Stimulated activated CD8-positive, alpha-beta memory T cell treated with anti-CD3 and anti-CD28 coated beads, Interleukin-7, amount 100 ng/mL, for 1 hour (primary cell): ENCODE measurements at places on chromosomes 3 and 15.

DNA sequence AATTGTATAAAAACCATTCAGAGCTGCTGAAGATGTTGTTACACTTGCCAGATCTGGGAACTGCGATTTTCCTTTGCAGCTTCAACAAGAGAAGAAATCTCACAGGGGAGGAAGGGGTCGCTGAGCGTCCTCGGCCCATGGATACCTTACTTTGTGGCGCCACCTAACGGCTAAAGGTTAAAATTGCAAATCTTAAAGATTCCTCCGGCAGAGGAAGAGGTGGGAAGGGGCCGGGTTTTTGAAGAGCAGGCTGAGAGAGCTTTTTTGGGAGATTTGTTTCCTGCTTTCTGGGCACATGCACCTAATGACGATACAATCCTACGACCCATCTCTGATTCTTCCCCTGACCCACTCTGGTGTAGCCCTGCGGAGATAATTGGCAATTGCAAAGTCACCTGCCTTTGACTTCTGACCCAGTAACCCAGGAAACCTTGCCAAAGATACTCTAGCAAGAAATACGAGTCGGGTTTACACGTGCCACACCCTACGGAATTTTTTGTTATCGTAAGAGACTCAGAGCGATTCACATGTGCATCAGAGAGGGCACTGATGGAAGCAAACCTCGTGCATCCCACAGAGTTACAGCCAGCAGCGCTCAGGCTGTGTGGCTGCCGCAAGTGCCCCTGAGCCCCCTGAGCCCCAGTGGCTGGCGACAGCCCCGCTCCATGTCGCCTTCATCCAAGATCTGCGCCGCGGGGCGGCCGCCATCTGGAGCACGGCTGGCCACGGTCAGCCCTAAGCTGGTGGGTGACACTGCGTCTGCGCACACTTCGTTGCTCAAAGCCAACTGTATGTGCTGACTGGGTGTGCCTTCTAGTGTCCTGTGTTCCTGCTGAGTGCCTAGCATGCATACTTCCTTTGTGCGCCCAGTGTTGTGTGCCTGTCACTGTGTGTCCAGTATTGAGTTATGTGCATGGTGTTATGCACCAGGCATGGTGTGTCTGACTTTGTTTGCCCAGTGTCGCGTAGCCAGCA, 55.2 kb upstream of the CHRNA7 start:
- no peak for DNase-seq

DNA sequence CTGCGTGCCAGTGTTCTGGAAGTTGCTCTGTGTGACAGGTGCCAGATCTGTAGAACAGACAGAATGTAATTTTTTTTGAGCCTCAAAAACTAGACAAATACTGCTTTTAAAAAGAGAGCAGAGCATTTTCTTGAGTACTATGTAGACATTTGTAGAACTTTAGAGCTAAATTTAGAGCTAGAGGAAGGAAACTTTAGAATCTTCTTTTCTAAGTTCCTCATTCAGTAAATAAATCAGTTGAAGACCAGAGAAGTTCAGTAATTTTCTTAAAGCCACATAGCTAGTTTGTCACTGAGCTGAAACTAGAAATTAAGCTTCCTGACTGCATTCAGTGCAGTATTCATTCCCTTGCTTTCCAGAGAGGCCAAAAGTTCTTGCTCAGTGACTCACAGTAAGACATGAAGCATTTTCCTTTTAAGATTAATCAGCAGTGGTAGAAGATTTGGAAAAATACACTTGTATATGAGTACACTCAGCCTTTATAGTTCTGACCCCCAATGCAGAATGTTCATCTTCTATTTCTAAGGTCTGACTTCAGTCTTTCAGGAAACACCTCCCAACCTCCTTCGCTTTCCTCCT, 83.6 kb upstream of the TSEN2 start:
- DNase-seq = no peak

DNA sequence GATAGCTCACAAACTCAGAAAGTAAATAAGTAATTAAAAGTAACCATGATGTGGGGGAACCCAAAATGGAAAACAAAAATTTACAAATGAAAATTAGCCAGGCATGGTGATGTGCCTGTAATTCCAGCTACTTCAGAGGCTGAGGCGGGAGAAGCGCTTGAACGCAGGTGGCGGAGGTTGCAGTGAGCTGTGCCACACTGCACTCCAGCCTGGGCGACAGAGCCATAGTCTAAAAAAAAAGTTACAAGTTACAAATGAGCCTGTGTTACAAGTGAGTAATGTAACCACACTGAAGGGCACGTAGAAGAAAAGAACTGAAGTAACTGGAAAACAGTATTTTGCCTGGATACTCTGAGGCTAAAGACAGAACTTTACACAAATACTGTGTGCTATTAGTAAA, 11.3 kb downstream of the EXOSC7 start:
- no peak for DNase-seq

DNA sequence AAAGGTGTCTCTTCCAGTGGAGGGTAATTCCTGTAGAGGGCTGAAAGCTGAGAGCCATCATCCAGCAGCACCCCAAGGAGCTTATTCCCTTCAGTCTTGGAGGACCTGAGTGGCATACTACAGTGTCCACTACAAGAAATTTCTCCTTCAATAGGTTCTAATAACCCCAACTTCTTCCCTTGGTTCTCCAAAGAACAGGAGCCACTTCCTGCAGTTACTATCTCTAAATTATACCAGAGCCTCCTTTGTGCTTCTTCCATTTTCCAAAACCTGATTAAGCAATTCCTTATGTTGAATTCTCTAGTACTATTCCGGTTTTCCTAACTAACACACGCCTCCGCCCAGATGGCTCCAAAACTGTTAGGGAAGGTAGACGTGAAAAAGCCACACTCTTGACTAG, 50.4 kb downstream of the DCLK3 start:
- no peak for DNase-seq
